B cell (primary cell): ENCODE measurements at places on chromosomes 2 and 18. TPM values are rescaled to one million over a fixed set of nuclear protein-coding genes. Genes with fewer than 3 reads are reported as not detected.
A peak's percentile ranks its signal among the peaks of the same experiment; 100 is the strongest.

VAPA gene
- total RNA-seq, result 109 and 117 TPM in 2 replicates

HRH4 gene
- 0.07 TPM in 1 of 2 replicates, not detected in the other for total RNA-seq

GCG gene
- total RNA-seq, result not detected in 2 replicates

GPR45 gene
- not detected in 2 replicates for total RNA-seq

TEKT4 gene
- not detected in 2 replicates for total RNA-seq

SLC35F5 gene
- 75.5 and 78.4 TPM in 2 replicates for total RNA-seq

DNA sequence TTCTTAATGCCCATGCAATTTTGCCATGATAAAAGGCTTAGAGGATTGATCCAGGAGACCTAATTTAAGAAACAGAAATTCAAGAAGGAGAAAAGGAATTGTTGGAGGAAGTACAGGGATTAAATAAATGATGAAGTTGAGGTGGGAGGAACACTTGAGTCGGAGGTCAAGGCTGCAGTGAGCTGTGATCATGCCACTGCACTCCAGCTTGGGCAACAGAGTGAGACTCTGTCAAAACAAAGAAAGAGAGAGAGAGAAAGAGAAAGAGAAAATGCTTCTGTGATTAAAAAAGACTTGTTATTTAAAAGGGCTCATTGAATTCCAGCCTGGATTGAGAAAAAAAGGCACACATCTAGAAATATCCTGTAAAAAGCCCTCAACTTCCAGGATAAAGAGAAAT, 123.2 kb downstream of the B3GNT2 start:
- H3K4me1 ChIP-seq, result peaks cover 41% of the 10 kb centered on the region
- DNase-seq, result no peak
- no peaks in the 10 kb centered on the region for H3K36me3 ChIP-seq
- H3K27me3 ChIP-seq, result no peaks in the 10 kb centered on the region
- H3K4me3 ChIP-seq, result no peak overlapping the region
- peak overlapping the region; percentile 67 for H3K27ac ChIP-seq

DNA sequence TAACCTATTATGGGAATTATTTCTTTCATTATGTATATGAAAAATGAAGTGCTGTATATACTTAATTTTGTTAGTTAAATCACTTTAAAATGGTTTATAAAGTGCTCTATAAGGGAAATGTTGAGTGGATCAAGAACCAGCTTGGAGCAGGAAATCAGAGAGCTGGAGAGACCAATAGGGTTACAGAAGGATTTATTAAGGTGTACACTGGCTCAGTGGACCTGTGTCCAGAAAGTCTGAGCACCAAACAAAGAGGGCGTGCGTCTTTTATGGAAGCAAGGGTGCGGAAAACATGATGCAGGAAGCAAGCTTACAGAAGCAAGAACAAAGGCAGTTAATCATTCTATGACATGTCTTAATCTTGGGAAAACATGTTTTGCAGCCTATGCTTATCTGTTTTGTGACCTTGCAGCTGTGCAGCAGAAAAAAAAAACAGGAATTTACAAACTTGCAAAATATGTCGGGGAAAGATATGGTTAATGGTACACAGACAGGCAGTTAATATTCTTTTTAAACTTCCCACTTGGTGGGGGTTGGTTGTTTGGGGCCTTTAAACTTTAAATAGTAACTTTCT, 65.2 kb upstream of the SLC35G4 start:
- no peaks in the 10 kb centered on the region for H3K36me3 ChIP-seq
- no peak overlapping the region for H3K27ac ChIP-seq
- no peaks in the 10 kb centered on the region for H3K27me3 ChIP-seq
- no peaks in the 10 kb centered on the region for H3K4me1 ChIP-seq

GRCh38 chr2:181857483-181857882, 34.0 kb upstream of the ITPRID2 start:
- H3K4me3 ChIP-seq, result no peak overlapping the region
- no peak overlapping the region for H3K27ac ChIP-seq
- H3K4me1 ChIP-seq, result no peaks in the 10 kb centered on the region
- no peaks in the 10 kb centered on the region for H3K36me3 ChIP-seq
- no peaks in the 10 kb centered on the region for H3K27me3 ChIP-seq

GRCh38 chr2:120111193-120111592, 98.3 kb downstream of the EPB41L5 start:
- no peak overlapping the region for H3K4me3 ChIP-seq
- peaks cover 12% of the 10 kb centered on the region for H3K4me1 ChIP-seq
- H3K27me3 ChIP-seq, result no peaks in the 10 kb centered on the region
- no peak for DNase-seq
- no peaks in the 10 kb centered on the region for H3K36me3 ChIP-seq

DNA sequence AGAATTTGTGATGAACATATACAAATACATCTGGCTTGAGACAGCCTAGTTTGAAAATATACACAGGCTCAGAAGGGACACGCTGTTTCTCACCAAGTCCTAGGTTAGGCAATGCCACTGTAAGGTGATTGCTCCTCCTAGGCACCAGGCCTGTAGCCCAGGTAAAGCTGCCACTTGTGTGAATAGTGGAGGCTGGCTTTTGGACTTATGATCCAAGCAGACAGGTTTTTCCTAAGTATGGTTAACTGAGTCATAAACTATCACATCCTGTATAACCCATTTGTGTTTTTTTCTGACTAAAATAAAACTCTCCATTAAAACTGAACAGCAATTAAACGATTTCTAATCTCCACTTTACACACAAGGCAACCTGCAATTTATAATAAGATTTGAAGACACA, 81.0 kb downstream of the SEMA4F start:
- H3K36me3 ChIP-seq, result no peaks in the 10 kb centered on the region
- H3K4me3 ChIP-seq, result no peak overlapping the region
- no peaks in the 10 kb centered on the region for H3K4me1 ChIP-seq
- H3K27me3 ChIP-seq, result no peaks in the 10 kb centered on the region
- H3K27ac ChIP-seq, result no peak overlapping the region

DNA sequence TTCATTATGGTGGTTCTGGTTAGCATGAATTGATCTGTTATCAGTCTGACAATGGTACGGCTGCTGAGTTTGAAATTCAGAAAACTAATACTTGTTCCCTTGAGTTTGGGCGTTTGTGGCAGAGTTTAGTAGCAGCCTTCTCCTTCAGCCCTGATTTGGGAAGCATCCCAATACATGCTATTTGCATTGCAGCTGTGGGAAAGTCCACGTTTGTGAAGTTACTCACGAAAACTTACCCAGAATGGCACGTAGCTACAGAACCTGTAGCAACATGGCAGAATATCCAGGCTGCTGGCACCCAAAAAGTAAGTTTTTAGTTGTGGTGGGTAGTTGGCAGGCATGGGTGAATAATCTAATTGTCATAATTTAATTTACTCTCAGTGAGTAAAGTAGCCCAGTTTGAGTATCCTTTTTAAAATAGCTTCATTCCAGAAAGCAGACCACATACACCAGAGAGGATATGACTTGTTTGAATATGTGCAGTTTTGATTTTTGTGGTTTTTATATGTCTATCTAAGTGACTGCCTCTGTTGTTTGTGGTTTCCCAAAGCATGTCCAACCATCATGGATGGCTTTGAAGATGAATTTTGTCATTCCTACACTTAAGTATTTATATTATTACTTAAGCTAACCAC, 12.2 kb downstream of the DGUOK start:
- H3K27me3 ChIP-seq, result no peaks in the 10 kb centered on the region
- no peaks in the 10 kb centered on the region for H3K4me1 ChIP-seq
- no peak overlapping the region for H3K27ac ChIP-seq
- no peak overlapping the region for H3K4me3 ChIP-seq
- H3K36me3 ChIP-seq, result peaks cover 11% of the 10 kb centered on the region
- DNase-seq, result no peak

DNA sequence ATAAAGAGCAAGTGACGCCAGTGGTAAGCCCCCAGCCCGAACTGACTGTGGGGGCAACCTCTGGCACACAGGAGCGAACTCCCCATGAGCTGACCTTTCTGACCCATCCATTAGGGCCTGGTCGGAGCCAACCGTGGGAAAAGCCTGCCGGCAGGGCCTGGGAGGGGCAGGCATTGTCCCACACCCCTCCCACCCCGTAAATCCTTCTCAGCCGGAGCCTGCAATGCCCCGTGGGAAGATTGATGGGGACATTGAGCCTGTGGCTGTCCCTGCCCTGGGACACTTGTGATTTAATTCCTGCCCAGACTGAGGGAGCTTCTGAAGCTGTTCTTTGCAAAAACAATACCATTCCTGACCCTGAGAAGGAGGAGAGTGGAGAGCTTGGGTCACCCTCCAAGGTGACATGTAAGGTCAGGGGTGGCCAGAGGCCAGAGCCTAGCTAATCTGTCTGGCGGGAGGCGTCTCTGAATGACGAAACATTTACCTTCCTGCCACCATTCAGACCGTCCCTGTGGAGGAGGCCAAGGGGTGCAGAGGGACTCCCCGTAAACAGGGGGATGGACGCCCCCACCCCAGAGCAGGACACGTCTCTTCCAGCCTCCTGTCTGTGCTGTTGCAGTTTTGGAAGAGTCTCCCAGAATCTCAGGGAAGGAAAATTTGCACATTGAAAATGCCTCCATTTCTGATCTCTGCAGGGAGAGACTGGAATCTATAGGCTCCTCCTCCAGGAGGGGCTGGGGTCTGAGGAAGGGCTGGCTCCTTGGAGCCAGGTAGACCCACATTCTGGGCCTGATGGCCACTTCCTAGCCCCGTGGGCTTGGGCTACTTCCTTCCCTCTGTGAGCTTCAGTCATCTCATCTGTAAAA, 51.2 kb upstream of the HS6ST1 start:
- no peaks in the 10 kb centered on the region for H3K4me1 ChIP-seq
- H3K27ac ChIP-seq, result no peak overlapping the region
- DNase-seq, result no peak
- H3K27me3 ChIP-seq, result no peaks in the 10 kb centered on the region

DNA sequence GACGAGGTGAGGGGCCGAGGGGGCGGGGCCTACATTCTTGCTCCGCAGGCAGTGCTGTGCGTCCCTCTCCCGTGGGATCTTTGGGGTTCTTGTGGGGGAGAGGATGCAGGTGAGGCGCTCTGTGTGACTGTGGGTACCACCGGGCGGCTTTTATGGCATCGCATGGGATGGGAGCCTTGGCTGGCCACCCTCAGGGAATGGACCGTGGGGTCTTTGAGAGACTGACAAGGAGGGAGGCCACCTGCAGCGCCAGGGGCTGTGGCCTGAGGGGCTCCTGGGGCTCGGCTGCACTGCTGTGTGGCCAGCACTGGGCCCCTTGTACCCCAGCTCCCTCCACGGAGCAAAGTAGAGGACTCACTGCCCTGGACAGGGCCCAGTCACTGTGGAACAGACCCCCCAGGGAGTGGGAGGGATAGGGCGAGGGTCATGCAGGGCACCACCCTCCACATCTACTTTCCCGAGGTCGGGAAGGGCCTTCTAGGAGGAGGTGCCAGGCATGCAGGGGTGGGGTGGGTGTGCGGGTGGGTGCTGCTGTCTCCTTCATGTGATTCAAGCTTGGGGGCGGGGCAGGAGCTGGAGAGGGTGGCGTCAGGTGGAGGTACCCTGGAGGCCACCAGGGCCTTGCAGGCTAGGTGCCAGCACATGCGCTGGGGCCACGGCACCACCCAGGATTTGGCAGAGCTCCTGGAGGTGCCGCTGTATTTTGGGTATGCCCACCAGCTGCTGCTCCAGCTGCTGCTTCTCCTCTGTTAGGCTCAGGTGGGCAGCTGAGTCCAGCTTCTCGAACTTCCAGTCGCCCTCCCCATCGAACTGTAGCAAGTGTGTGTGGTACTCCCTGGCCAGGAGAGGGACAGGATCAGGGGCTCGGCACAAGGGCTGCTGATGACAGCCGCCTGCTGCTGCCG, 1072.4 kb downstream of the RPIA start:
- no peaks in the 10 kb centered on the region for H3K27me3 ChIP-seq
- no peak overlapping the region for H3K27ac ChIP-seq
- H3K4me1 ChIP-seq, result no peaks in the 10 kb centered on the region
- H3K36me3 ChIP-seq, result no peaks in the 10 kb centered on the region
- DNase-seq, result no peak

GRCh38 chr2:73985308-73986084, 786 bp downstream of the TET3 start:
- peaks cover 66% of the 10 kb centered on the region for H3K4me1 ChIP-seq
- peaks cover 3% of the 10 kb centered on the region for H3K27me3 ChIP-seq
- DNase-seq, result peak; percentile 92

- H3K4me3 ChIP-seq, result no peak overlapping the region
- no peak for DNase-seq
- no peaks in the 10 kb centered on the region for H3K4me1 ChIP-seq
- no peaks in the 10 kb centered on the region for H3K27me3 ChIP-seq
Observed at GRCh38 chr2:150374492-150374891, 113.0 kb downstream of the RND3 start.

GRCh38 chr2:1041012-1041805, 90.6 kb downstream of the SNTG2 start:
- H3K27ac ChIP-seq, result no peak overlapping the region
- no peak for DNase-seq
- H3K27me3 ChIP-seq, result no peaks in the 10 kb centered on the region
- no peaks in the 10 kb centered on the region for H3K4me1 ChIP-seq
- no peak overlapping the region for H3K4me3 ChIP-seq

- no peak overlapping the region for H3K27ac ChIP-seq
- H3K36me3 ChIP-seq, result no peaks in the 10 kb centered on the region
- no peak overlapping the region for H3K4me3 ChIP-seq
- no peaks in the 10 kb centered on the region for H3K27me3 ChIP-seq
Observed at GRCh38 chr2:42931146-42931817, 138.9 kb upstream of the HAAO start.

DNA sequence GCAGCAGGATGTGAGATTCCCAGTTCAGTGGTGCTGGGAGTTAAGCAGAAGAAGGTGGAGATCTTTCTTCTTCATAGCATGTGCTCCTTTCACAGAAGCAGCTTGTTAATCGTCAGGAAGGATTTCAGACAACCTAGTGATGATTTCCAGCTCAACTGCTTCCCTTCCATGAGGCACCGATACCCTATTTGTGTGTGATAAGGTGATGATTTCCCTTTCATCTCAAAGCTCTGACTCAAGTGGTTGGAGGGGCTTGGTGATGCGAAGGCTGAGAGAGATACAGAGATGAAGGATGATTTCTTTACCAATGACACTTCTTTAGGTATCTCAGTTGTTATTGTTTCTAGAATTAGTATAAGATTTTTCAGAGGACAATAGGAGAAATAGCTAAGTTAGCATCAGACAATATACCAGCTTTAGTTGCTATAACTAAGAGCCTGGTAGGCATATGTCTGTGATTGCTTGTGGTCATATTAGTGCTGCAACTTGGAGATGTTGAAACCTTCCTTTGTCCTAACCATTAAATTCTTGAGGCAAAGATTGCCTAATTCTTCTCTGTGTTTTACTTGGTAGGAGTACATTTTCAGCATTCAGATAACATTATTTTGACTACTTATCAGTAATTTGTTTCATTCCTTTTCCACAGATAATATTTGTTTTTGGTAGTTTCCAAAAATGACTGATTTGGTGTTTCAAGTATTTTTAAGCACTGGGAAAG, 111.3 kb downstream of the PLCL1 start:
- DNase-seq, result no peak
- H3K4me1 ChIP-seq, result no peaks in the 10 kb centered on the region
- no peaks in the 10 kb centered on the region for H3K36me3 ChIP-seq
- H3K4me3 ChIP-seq, result no peak overlapping the region
- H3K27me3 ChIP-seq, result no peaks in the 10 kb centered on the region
- no peak overlapping the region for H3K27ac ChIP-seq

- no peak overlapping the region for H3K4me3 ChIP-seq
- no peak for DNase-seq
- H3K36me3 ChIP-seq, result no peaks in the 10 kb centered on the region
- no peaks in the 10 kb centered on the region for H3K4me1 ChIP-seq
- H3K27ac ChIP-seq, result no peak overlapping the region
- peaks cover 3% of the 10 kb centered on the region for H3K27me3 ChIP-seq
Observed at GRCh38 chr18:63603772-63604171, 16.6 kb downstream of the SERPINB13 start.

- H3K27ac ChIP-seq, result no peak overlapping the region
- H3K4me1 ChIP-seq, result peaks cover 57% of the 10 kb centered on the region
- no peak overlapping the region for H3K4me3 ChIP-seq
- DNase-seq, result peak; percentile 54
- H3K36me3 ChIP-seq, result no peaks in the 10 kb centered on the region
Observed at GRCh38 chr2:174335254-174335987, 667 bp downstream of the SP9 start.

- no peaks in the 10 kb centered on the region for H3K27me3 ChIP-seq
- no peaks in the 10 kb centered on the region for H3K4me1 ChIP-seq
- no peak overlapping the region for H3K27ac ChIP-seq
- H3K36me3 ChIP-seq, result no peaks in the 10 kb centered on the region
- no peak overlapping the region for H3K4me3 ChIP-seq
Observed at GRCh38 chr2:181807526-181807925, 84.0 kb upstream of the ITPRID2 start.
